Umbilical cord (tissue), 2 donors: ENCODE measurements at places on chromosomes 12 and 14.

DNA sequence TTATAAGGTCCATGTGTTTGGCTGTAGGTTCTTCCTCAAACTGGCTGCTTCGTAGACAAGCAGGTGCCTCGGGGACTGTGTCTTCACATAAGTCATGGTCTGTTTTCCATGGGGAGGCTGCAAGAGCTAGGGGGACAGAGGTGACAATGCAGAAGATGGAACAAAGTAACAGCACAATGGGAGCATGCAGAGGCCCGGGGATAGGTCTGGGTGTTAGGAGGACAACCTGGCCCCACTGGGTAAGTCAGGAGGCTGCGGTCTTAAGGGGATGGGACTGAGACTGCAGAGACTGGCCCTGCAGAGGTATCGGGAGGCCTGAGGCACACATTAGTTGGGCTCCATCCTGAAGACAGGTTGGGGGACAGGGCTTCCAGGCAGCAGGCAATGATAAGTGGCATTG, 88.9 kb downstream of the NTF3 start:
- no peak for DNase-seq

DNA sequence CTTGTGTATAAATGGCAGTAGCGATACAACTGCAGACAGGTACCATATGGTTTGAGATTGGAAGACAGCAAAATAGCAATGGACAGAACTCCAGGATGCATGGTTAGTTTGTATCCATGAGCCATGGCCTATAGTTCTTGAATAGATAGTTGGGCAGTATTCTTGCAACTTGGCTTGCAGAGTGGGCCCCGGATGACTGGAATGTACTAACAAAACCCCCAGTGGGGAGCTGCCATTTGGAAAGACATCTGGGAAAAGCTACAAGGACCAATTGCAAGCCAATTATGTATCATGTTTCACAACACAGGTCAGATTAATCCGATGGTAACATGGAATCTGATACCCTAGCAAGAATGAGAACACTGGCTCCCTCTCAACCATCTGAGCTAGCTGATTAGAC, 279.6 kb downstream of the RERGL start:
- no peak for DNase-seq

DNA sequence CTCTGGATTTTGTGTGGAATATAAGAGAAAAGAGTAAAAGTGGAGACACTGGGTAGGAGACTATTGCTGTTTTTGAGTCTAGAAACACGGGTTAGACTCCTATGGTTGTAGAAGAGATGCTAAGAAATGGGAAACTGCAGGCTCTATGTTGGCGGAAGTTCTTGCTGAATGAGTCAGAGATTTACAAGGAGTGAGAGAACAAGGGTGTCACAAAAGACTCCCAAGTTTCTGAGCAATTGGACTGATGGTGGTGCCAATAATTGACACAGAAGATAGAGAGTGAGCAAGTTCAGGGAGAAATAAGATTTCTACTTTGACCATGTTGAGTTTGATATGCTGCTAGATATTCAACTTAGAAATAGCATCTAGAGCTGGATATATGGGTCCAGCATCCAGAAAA, 2.6 kb upstream of the PRKD1 start:
- DNase-seq = peak; percentile 22

DNA sequence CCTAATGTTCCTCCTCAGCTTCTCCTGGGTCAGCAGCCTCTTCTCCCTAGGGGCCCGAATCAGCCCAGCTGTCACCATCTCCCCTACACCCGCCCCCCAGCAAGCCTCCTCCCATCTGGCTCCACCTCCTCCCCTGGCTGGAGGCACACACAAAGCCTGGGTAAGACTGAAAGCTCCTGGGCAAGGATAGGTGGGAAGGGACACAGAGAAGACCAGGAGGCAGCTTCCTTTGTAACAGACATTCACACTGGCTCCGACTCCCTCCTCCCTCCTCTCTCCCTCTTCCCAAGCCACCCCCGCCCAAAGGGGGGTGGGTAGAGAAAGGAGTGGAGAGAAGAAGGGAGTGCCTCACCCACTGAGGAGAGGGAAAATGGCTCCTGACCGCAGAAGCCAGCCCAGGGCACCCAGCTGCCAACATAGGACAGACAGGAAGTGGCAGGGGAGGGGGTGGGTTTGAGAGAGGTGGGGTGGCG, 4.0 kb downstream of the CHD4 start:
- peak; percentile 35 for DNase-seq

GRCh38 chr14:50635141-50635540, 33.0 kb downstream of the SAV1 start:
- DNase-seq = no peak

DNA sequence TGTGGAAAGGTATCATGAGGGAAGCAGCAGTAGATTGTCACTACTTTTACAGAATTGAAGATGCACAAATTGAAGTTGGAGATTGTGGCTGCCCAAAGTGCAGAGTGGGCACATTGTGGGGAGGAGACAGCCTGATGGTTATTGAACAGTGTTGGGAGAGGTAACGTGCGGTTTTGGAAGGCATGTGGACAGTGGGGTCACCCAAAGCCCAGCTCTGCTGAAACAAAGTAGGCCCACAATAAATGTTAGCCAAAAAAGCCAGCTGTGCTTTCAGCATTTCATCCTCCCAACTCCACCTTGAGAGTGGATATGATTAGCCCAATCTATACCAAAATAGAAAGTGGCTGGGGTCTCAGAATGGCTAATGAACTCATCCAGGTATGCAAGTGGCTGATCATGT, 96.7 kb downstream of the TMX1 start:
- DNase-seq = no peak

DNA sequence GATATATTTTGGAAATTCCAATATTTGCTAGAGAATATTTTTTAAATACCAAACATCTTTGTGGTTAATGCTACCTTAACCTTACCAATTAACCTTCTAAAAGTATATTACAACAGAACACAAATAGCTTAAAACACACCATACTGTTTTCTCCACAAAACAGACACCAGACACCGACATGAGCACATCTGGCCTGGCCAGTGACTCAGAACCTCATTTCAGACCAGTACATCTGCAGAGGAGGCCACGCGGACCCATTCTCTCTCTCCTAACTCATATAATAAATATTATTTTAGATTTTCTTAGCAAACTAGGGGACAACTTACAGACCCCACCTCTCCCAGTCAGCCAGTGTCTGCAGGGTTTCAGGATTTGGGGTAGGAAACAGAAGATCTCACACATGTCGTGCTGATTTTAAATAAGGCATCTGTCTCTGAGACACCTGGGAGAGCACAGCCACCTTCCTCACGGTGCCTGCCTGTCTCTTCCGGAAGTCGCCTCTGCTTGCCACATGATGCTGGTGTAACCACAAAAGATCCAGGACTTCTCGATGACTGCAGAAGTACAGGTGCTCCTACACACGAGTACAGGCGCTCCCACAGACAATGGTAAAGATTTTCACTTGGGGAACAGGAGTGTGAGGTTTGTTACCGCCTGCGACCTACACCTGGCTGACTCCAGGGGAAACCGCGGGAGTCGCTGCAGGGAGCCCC, 9.7 kb upstream of the ANKLE2 start:
- DNase-seq = no peak

- DNase-seq = peak; percentile 7
Observed at GRCh38 chr12:40058721-40059190, 47.1 kb downstream of the SLC2A13 start.

- peak; percentile 59 for DNase-seq
Observed at GRCh38 chr14:74038020-74038859, 19.1 kb downstream of the BBOF1 start.

- no peak for DNase-seq
Observed at GRCh38 chr12:30877105-30877875, 49.3 kb upstream of the TSPAN11 start.

DNA sequence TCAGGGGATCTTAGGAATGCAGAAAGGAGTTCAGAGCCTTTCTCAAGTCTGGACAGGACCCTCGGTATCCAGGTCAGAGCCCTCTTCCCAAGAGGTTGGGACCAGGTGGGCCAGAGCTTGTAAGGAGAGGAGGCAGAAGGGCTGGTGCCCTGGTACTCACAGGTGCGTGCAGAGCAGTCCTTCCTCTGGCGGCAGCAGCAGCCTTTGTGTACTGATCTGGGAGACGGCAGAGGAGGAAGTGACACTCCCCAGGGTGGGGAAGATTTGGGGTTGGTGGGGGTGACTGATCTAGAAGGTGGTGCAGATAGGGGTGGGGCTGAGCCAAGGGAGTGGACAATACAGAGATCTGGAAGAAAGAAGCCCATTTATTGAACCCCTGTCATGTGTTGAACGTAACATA, at the start of gene ITGB7:
ITGB7 (minus strand) TSS at position 210 of the 400 bp plus-strand sequence. CDS start 6,808 bp downstream, outside the sequence.
- no peak for DNase-seq

GRCh38 chr12:80702889-80703805, 4.3 kb upstream of the MYF6 start:
- DNase-seq = peak; percentile 38

DNA sequence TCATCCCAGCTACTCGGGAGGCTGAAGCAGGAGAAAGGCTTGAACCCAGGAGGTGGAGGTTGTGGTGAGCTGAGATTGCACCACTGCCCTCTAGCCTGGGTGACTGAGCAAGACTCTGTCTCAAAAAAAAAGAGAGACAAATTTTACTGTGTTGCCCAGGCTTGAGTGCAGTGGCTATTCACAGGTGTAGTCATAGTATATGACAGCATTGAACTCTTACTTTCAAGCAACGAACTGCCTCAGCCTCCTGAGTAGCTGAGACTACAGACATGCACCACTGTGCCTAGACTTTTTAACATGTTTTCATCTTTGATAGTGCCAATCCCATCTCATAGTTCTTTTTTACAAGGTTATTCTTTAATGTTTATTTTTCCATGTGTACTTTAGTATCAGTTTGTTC, 13.7 kb downstream of the ARID2 start:
- DNase-seq = no peak

GRCh38 chr12:104695453-104696148, 238.9 kb downstream of the CHST11 start:
- no peak for DNase-seq

GRCh38 chr12:113113397-113113796, 22.2 kb downstream of the RASAL1 start:
- DNase-seq = no peak

DNA sequence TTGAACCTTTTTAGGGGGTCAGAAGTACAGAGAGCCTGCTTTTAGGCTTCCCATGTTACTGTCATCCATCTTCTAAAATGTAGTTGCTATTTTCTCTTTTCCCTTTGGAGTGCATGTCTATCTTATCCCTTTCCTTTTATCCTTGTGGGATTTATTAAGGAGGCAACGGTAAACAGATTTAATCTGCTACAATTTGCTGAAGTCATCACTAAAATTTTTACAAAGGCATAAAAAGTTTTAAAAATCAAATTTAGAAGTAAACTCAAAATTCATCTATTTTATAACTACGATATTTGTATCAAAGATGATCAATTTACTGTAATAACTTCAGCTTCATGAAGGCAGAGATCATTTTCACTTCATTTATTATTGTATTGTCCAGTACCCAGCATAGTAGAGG, 118.7 kb downstream of the RPS6KA5 start:
- DNase-seq = no peak

GRCh38 chr14:76696361-76696760, 64.9 kb upstream of the VASH1 start:
- DNase-seq = no peak

GRCh38 chr14:96096639-96097610, 57.8 kb downstream of the C14orf132 start:
- DNase-seq = no peak

DNA sequence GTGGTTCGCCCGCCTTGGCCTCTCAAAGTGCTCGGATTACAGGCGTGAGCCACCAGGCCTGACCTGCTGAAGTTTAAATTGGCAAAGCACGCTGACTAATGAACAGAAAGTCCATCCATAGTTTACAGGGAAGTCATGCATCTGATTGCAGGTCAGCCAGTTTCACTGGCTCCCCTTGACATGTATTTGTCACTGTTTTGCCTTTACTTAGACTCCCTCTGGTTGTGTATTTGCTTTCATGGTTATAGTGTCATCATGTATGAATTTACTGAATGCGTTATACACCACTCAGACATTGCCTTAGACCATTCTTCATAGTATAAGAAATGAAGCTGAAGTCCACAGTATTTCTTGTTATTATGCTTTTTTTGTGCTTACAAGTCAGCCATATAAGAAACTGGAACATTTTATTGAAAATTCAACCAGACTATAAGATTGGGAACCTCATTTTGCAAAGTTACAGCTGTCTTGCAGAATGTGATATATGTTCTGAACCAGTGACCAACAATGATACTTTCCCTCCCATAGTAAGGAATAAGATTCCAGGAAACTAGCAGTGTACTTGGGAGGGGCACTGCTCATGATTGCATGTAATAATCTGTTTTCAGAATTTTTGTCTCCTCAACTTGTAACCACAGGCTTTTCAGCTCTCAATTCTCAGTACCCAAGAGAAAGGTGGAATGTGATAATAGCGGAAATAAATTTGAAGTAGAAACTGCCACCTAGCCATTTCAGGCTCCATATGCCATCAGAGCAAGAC, 51.9 kb upstream of the ATF7IP start:
- no peak for DNase-seq

DNA sequence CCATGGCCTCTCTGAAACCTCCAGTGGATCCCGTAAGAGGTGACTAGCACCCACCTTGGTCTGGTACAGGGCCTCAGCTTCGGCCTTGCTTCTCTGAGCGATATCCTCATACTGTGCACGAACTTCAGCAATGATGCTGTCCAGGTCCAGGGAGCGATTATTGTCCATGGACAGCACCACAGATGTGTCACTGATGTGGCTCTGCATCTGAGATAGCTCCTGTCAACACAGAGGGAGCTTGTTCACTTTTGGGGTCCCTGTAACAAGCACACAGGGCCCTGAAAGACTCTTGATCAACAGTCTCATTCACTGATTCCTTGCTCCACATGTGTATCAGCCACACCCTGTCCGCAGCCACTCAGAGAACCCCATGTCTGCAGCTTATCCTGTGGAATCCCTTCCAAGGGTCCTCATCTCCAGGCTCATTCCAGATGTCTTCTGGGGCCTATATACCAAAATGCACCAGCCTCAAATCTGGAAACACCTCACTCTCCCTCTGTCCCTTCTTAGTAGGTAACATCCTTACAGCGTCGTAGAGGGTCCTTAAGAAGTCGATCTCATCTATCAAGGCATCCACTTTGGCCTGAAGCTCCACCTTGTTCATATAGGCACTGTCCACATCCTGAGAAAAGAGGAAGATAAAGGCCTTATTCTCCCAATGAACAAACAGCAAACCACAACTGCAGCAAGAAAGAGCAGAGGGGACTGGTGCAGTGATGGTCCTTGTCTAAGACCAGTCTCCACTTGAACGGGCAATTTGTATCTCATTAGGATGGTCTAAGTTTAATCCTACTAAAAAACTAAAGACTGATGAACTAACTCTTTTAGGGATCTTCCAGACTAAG, 3.5 kb downstream of the KRT3 start:
- DNase-seq = no peak

DNA sequence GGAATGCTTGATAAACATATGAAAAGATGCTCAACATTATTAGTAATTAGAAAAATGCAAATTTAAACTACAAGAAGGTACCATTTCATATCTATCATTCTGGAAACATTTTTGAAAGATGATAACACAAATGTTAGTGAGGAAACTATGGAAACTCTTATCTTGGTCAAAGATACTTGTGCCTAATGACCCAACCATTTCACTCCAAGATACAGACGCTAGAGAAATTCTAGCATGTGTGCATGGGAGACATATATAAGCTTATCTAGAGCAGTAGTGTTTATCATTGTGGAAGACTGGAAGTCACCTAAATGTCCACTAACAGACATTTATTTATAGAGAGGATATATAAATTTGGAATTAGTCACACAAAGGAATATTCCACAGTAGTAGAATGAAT, 143.1 kb upstream of the HMGA2 start:
- DNase-seq = no peak

GRCh38 chr12:43281563-43281962, 270.4 kb downstream of the ADAMTS20 start:
- no peak for DNase-seq

- no peak for DNase-seq
Observed at GRCh38 chr12:106265116-106265515, 17.3 kb upstream of the CKAP4 start.
